ENCODE measurements at places on chromosomes 12 and 14. TPM values are rescaled to one million over a fixed set of nuclear protein-coding genes. Genes with fewer than 3 reads are reported as not detected.

RBP5 gene
- not detected for total RNA-seq

GLI1 gene
- total RNA-seq: 0.56 TPM

GRCh38 chr12:102067574-102068258 lies 5.9 kb upstream of the WASHC3 start:
- no peaks in the 10 kb centered on the region for H3K27me3 ChIP-seq
- peaks cover 2% of the 10 kb centered on the region for H3K36me3 ChIP-seq

- H3K27ac ChIP-seq: no peak overlapping the region
- DNase-seq: no peak
- no peaks in the 10 kb centered on the region for H3K36me3 ChIP-seq
- no peak overlapping the region for H3K4me3 ChIP-seq
- peaks cover 11% of the 10 kb centered on the region for H3K4me1 ChIP-seq
Measured at GRCh38 chr14:97251491-97252155, 454.4 kb downstream of the VRK1 start.

CLEC1A gene
- total RNA-seq: not detected

DNA sequence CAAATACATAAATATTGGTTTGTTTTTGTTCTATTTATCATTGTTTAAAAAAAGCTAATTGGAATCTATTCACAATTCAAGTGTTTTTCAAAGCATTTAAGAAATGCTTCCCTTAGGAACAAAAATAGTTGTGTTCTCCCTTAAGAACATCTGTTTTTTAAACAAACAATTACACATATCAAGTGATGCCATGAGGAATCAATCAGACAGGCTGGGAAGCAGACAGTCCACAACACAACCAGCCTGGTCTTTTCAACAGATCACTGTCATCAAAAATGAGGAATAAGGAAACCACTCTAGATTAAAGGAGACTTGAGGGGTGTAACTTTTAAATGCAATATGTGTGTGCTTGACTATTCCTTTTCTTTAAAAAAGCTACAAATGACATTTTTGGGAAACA lies 25.5 kb downstream of the GALC start:
- H3K4me3 ChIP-seq: no peak overlapping the region
- H3K36me3 ChIP-seq: peaks cover 6% of the 10 kb centered on the region
- H3K27me3 ChIP-seq: no peaks in the 10 kb centered on the region
- H3K4me1 ChIP-seq: peaks cover 5% of the 10 kb centered on the region
- H3K27ac ChIP-seq: no peak overlapping the region
- no peak for DNase-seq

DNA sequence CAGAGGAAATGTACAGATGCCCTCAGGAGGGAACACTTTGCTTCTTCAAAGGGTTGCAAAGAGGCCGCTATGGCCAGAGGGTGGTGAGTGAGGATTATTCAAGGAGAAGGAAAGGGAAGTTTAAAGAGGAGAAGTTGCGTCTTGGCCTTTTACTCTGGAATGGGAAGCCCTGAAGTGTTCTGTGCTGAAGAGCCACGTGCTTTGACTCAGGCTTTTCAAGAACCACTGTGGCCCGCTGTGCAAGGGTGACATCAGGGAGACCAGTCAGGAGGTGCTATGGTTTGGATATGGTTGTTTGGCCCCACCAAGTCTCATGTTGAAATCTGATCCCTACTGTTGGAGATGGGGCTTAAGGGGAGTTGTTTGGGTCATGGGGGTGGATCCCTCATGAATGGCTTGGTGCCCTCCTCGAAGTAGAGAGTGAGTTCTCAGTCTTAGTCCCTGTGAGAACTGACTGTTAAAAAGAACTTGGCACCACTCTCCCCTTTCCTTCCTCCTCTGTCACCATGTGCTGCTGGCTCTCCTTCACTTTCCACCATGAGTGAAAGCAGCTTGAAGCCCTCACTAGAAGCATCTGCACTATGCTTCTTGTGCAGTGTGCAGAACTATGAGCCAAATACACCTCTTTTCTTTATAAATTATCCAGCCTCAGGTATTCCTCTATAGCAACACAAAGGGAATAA lies 66.1 kb upstream of the DUSP6 start:
- H3K36me3 ChIP-seq: peaks cover 8% of the 10 kb centered on the region
- DNase-seq: no peak
- H3K27me3 ChIP-seq: no peaks in the 10 kb centered on the region
- H3K4me1 ChIP-seq: peaks cover 3% of the 10 kb centered on the region

DNA sequence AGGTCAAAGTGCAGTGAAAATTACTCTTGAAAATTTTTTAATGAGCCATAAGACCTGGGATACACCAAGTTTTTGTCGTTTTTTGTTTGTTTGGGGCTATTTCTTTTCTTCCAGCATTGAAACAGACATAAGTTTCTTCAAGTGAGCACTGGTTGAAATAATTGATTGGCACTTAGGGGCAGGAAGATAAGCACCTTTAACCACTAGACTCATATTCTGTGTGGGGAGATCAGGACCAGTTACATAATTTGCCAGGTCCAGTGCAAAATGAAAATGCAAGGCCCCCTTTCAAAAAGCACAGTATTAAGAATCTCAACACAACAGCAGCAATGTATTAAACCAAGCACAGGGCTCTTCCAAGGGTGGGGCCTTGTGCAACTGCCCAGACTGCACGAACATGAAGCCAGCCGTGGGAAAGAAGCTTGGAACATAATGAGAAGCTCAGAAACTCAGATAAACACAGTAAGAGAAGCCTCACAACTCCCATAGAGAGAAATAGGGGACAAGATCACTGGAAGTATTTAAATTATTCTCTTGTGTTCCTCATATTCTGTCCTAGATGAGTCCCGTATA lies 3.2 kb upstream of the TCP11L2 start:
- no peak overlapping the region for H3K4me3 ChIP-seq
- no peak overlapping the region for H3K27ac ChIP-seq
- H3K36me3 ChIP-seq: no peaks in the 10 kb centered on the region
- peaks cover 26% of the 10 kb centered on the region for H3K4me1 ChIP-seq
- DNase-seq: no peak

GRCh38 chr14:75312341-75312740 lies 33.7 kb downstream of the FOS start:
- no peaks in the 10 kb centered on the region for H3K27me3 ChIP-seq
- H3K36me3 ChIP-seq: no peaks in the 10 kb centered on the region
- H3K4me1 ChIP-seq: peaks cover 2% of the 10 kb centered on the region
- H3K27ac ChIP-seq: no peak overlapping the region
- DNase-seq: no peak
- no peak overlapping the region for H3K4me3 ChIP-seq

ETFBKMT gene
- total RNA-seq: 0.99 TPM

Data from activated naive CD8-positive, alpha-beta T cell treated with anti-CD3 and anti-CD28 coated beads for 36 hours (primary cell).